CD4-positive, alpha-beta T cell treated with Interleukin-15 for 1 hour (primary cell): ENCODE measurements at places on chromosomes 13 and 19.

GRCh38 chr13:111177921-111178320 is 62.8 kb downstream of the ARHGEF7 start:
- no peak for DNase-seq

DNA sequence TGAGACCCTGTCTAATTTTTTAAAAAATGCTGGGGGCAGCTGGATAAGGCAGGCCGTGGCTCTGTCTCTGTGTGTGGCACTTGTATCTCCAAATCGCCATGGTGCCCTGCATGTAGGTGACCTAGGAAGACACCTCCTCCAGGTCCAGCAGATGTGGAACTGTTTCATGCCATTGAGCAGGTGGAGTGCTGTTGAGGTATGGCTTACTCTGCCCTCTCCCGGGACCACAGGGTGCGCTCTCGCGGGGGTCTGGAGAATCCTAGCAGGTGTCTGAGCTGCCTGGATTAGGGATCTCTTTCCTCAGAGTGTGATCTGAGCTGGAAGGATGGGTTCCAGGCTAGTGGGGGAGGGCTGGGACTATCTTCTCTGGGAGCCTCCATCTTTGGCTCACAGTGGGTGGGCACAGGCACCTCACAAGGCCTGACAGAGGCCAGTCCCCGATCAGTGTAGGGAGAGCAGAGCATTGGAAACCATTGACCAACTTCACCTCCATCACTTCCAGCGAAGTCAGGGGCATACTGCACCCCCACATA is 67.7 kb upstream of the TM9SF2 start:
- no peak for DNase-seq

- DNase-seq: no peak
Observed at GRCh38 chr13:100951016-100951415, 276.4 kb upstream of the TMTC4 start.

DNA sequence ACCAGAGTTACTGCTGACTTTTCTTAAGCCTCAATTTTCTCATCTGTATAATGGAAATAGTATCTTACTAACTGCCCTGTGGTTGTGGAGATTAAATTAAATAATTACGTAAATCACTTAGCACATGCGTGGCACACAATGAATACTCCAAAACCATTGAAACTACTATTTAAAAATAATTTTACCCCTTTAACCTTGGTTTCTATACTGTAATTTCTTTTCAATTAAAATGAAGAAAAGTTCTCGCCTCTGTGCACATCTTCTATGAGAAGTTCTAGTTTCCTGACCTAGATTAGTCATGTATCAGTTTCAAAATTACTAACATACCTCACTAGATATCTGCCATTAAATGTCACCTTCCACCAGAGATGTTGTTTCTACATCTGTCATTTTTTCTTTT is 5.7 kb downstream of the SLITRK1 start:
- no peak for DNase-seq

- DNase-seq: no peak
Observed at GRCh38 chr13:25948910-25949309, 102.9 kb downstream of the SHISA2 start.

- no peak for DNase-seq
Observed at GRCh38 chr19:19137556-19138108, 646 bp downstream of the TMEM161A start.

DNA sequence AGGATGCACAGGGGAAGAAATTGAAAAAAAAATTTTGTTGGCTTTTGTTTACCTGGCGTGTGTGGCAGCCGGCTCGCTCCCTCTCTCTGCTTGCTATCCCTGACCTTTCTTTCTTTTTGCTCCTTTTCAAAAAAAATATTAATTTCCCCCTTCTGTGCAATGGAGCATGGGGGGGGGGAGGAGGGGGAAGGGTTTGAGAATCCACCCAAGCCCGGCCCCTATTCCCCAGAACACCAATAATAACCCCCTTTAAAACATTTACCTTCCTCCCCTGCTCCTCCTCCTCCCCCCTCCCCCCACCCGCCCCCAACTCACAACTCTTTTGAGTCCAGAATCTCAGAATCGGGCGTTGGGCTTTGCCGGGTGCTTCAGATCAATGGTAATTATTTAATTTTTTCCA is 28.4 kb downstream of the NFIX start:
- DNase-seq: no peak

- DNase-seq: no peak
Observed at GRCh38 chr19:39154100-39154628, 28.6 kb downstream of the PAK4 start.

DNA sequence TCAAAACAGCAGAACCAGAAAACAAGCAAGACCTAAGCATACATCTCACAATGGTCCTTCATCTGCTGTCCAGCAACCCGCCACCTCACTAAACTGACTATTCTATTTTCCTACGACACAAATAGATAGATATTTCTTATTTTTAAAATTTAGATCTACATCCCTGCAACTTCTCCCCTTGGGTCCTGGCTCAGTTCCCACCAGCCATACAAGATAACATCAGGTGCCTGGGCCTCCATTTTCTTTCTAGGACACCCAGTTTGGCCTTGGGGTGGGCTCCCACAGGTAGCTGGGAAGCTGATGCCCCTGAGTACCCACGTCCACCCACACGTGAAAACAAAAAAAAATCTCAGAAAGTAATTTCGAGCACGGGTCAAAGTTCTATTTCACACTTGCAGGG is 47.6 kb downstream of the TGDS start:
- DNase-seq: no peak

DNA sequence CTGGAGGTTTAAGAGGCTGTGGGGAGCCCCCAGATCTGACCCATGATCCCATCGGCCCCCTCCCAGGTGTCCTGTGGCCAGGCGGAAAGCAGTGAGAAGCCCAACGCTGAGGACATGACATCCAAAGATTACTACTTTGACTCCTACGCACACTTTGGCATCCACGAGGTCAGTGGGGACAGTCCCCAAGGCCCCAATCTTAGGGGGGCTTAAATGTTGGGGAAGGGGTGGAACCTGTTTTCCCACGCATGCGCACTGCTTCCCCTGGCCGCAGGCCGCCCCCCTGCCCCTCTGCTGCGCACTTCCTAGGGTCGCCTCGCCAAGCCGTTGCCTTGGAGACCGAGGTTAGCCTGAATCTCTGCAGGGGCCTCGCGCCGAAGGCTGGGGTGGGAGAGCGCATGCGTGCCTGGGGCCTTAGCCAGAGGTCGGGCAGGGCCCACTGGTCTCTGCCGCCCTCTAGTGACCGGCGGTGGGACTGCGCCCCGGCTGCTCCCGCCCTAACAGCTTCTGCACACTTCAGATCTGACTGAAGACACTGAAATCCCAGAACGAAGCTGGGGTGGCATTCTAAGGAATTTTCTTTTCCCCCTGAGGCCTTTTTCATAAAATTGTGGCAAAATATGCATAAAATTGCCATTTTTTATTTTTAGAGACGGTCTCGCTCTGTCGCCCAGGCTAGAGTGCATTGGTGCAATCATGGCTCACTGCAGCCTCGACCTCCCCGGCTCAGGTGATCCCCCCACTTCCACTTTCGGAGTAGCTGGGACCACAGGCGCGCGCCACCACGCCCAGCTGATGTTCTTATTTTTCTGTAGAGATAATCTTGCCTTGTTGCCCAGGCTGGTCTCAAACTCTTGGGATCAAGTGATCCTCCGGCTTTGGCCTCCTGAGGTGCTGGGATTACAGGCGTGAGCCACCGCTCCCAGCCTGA is 3.6 kb downstream of the PRMT1 start:
- DNase-seq: peak; percentile 91

DNA sequence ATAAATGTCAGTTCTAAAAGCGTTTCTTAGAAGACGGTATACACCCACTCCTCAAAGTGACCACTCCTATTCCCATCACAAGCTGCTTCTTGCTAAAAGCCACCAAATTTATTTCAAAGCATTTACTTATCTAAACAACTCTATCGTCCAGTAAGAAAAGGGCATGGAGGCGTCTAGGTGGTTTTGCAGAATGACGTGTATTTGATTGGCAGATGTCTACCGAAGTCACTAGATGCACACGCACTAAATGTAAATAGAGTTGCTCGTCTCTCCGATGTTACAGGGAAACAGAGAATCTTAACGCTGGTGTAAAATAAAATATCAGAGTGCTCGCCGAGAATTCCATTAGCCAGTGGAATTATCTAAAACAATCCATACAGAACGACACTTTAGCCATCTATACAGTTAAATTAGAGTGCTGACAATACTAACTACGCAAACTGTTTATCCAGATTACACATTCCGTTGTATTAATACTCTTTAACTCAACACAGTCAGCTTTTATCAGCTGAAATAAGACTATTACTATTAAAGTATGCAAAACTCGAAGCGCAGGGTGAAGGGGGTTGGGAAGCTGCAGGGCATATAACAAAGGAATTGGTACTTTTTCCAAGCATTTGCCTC is 1.9 kb downstream of the KLF12 start:
- peak; percentile 64 for DNase-seq

GRCh38 chr19:29942404-29943261 is 594 bp downstream of the URI1 start:
- peak; percentile 68 for DNase-seq

- peak; percentile 70 for DNase-seq
Observed at GRCh38 chr19:10568062-10568825, 535 bp downstream of the CDKN2D start.

DNA sequence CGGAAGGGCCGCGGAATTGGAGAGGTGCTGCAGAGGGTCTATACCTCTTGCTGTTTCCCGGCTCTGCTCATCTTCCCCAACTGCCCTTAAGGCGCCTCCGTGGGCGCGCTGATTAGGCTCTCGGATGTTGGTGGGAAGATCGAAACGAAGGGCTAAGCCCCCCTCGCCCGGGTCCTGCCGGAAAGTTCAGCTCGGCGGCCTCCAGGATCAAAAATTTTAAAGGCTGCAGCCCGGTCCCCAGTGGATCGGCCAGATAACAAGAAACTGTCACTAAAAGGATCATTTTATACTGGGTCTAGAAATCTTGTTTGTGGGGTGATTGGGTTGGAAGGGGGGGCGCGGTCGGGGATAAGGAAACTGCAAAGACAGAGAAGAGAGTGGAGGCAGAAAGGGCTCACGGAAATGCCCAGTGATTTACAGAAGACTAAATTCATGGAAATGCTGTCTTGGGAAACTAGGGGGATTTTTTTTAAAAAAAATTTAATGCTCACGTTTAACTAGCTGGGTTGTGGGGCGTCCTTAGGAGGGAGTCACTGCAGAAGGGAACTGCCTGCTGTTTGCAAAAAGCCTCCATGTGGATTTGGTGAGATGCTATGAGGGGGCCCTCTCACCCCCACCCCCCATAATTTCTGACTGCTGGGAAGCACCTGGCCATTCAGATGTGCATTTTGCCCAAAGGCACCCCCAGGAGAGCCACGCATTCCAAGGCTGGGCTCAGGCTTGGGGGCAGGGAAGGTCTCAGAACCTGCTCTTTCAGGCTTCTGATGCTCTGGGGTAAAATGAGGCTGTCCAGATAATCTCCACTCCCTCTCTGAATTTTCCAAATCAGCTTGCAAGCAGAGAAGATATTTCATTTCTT is 7.7 kb downstream of the CDX2 start:
- DNase-seq: no peak

- DNase-seq: no peak
Observed at GRCh38 chr13:95222733-95223018, 78.6 kb downstream of the ABCC4 start.

DNA sequence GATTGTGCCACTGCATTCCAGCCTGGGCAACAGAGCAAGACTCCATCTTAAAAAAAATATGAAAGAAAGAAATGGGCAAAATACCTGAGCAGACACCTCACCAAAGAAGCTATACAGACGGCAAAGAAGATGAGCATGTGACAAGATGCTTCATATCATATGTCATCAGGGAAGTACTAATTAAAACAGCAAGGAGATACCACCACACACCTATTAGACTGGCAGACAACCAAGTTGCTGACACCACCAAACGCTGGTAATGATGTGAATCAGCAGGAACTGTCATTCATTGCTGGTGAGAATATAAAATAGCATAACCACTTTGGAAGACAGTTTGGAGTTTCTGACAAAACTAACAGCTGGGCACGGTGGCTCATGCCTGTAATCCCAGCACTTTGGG is 11.5 kb upstream of the TFDP1 start:
- DNase-seq: no peak

DNA sequence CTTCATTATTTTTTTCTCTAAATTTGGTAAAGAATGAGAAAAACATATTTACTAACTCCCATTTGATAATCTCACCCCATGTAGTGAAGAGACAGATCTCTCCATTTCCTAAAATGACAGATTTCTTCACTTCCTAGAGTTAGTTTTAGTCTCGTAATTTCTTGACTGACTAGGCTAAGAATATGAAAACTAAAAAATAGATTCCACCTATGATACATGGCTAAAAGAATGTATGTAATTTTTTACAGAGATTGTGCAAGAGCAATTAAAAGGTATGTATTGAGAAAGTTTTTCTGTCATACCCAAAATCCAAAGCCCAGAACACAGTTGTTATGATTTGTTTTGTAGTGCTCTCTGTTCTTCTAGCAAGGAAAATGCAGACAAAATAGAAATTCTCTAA is 9.5 kb downstream of the NALCN start:
- DNase-seq: no peak

GRCh38 chr19:56476651-56477428 is at the start of gene ZNF667:
Gene ZNF667, minus strand, starts transcription at chr19:56477345. Its CDS starts 14,975 bp downstream, at chr19:56462370.
- DNase-seq: peak; percentile 66

- DNase-seq: no peak
Observed at GRCh38 chr19:17358395-17358794, 18.7 kb downstream of the PLVAP start.

DNA sequence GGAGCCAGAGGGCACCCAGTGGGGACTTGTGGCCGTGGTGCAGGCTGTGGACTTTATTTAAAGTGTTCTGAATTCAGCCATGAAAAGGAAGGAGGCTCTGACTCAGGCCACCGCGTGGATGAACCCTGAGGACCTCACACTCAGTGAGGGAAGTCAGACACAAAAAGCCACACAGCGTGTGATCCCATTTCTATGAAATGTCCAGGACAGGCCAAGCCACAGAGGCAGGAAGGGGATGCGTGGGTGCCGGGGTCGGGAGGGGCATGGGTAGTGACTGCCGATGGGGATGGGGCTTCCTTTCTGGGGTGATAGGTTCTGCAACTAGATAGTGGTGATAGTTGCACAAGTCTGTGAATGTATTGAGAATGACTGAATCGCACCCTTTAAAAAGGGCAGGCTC is 8.7 kb upstream of the ZBTB7A start:
- DNase-seq: no peak

DNA sequence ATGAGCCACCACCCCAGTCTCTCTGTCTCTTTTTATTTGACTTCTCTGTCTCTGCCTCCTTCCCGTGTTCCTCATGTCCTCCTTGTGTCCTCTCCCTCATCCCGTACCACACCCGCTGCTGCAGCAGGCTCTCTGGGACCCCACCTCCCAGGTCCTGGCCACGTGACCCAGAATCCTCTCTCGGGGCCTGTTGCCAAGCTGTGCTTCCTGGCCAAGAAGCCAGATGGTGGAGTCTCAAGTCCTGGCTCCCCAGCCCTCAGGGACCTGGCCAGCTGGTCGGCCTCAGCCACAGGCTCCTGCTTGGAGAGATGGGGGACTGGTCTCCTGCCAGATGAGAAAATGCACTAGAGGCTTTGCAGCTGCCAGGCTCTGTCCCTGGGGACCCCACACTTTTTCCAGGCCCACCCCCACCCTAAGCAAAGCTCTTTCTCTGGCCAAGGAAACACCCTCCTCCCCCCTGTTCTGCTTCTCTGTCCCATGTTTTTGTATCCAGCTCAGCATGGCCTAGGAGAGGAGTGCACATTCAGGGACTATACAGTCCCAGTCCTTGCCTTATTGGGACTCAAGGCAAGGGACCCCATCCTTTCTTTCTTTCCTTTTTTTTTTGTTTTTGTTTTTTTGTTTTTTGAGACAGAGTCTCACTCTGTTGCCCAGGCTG is 34.3 kb upstream of the SHKBP1 start:
- DNase-seq: no peak

GRCh38 chr13:111514610-111515306 is 194.3 kb downstream of the TEX29 start:
- DNase-seq: no peak
